Activated T-helper 1 cell treated with Interleukin-2 at 50 U/mL for 16 hours (primary cell): ENCODE measurements at places on chromosomes 16 and 17.

GRCh38 chr17:42509841-42510240 lies 26.2 kb upstream of the NAGLU start:
- no peak for DNase-seq

DNA sequence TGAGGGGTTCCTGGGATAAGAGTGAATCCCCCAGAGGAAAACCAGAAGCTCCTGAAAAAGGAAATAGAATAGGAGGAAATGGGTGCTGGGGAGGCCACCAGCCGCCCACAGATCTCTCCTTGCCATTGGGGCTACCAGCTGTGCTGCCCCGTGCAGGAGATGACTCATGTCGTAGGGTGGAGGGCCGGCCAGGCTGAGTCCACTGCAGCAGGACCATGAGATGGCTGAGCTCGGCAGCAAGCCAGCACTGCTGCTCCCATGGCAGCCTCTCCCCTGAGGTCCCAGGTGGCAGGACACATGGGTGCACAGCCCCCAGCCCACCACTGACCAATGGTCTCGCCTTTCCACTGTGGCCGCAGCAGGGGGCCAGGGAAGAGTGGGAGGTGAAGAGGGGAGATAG lies 95.5 kb downstream of the GNAO1 start:
- no peak for DNase-seq

DNA sequence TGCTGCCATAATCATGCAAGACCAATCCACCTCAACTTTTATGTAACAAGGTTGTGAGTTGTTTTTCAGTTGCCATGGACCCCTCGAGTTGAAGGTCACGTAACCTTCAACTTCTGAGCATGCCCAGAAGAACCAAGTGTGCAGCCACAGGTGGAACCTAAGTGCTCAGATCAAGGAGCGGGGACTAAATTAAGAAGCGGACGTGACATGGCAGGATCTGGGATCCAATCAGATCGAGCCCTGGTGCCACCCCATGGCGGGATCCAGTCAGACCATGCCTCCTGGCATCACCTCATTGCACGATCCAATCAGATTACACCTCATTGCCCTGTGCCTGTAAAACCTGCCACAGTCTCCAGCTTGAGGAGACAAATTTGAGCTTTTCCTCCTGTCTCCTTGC lies 204.5 kb upstream of the CDH5 start:
- no peak for DNase-seq

DNA sequence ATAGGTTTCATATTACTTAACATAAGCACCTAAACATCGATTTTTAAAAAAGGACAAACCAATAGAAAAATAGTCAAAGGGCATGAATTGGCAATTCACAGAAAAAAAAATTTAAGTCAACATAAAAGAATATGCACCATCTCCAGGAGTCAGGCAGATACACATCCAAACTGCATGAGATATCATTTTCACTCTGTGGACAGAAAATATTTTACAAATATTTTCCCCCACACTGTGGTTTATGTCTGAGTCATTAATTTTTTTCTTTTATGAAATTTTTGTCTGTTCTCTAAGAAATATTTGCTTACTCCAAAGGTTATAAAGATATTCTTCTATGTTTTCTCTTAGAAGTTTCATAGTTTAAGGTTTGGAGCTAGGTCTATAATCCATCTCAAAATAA lies 74.4 kb upstream of the DNAH17 start:
- no peak for DNase-seq

DNA sequence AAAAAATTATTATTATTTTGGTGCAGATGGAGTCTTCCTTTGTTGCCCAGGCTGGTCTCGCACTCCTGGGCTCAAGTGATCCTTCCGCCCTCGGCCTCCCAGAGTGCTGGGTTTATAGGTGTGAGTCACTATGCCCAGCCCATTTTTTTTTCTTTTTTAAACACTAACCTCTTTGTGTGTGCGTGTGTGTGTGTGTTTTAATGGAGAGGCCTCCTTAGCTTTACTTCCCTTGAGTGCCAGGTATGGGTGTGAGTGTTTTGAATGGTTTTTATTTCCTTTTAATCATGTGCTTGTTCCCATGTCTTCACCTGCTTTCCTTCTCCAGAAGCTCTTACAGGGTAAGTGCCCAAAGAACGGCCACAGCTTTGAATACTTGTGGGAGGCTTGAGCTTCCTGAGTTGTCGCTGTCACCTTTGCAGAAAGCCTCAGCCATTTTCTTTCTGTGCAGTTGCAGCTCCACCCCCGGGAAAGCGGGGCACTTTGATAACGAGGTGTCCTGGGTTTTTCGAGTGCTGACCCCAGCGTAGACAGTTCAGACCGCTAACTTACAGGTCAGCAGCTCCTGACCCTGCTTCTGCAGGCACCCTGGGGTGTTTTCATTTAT lies 22.6 kb downstream of the AKAP1 start:
- no peak for DNase-seq

DNA sequence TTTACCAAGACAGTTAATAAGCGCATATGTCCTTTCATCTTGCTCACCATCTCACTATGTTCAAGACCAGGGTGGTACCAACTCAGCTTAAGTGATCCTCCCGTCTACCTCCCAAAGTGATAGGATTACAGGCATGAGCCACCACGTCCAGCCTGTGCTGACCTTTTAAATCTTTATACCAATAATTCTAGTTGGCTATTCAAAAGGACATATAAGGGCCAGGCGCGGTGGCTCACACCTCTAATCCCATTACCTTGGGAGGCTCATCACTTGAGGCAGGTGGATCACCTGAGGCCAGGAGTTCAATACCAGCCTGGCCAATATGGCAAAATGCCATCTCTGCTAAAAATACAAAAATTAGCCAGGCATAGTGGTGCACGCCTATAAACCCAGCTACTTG lies 2.4 kb downstream of the CEP95 start:
- DNase-seq: no peak

GRCh38 chr17:4721203-4722135 lies 9.8 kb upstream of the MED11 start:
- no peak for DNase-seq

DNA sequence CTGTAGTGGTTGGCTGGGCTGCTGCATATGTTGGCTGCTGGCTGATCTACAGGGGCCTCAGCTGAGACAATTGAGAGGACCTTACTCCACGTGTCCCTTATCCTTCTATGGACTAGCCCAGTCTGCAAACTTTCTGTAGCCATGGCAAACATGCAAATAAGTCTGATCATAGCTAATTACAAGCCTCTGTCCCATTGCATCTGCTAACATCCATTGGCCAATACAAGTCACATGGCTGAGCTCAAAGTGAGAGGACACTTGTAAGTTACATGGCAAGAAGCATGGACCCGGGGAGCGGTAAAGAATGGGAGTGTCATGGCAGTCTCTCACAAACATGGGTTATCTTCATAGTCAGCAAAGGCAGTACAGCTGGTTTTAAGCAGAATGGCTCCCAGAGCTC lies 11.6 kb upstream of the IL4R start:
- DNase-seq: no peak

- DNase-seq: no peak
Observed at GRCh38 chr16:63188086-63188771, 1152.0 kb upstream of the CDH8 start.

- no peak for DNase-seq
Observed at GRCh38 chr17:22145605-22146178, 453.4 kb downstream of the KCNJ18 start.

DNA sequence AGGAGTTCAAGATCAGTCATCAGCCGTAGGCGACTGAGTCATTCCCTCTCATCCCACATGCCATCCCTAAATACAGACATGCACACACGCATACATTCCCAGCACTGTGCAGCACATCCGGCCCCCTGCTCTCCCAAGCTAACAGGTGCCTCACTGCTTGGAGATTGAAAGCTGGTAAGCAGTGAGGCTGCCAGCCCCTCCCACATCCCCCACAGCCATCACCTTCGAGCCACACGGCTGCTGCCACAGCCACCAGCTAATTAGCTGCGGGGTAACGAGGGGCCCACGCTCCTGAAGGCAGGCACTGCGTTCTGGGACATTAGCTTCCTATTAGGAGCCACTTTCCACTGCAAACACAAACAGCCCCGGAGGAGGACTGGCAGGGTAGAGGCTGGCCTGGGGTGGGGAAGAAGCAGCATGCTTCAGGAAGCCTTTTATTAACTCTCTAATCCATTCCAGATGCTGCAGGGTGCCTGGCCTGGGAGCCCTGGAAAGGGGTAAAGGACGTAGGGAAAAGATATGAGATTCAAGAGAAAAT lies 179.6 kb downstream of the CCT6B start:
- no peak for DNase-seq

- DNase-seq: no peak
Observed at GRCh38 chr16:50697881-50698767, 4.7 kb downstream of the NOD2 start.

DNA sequence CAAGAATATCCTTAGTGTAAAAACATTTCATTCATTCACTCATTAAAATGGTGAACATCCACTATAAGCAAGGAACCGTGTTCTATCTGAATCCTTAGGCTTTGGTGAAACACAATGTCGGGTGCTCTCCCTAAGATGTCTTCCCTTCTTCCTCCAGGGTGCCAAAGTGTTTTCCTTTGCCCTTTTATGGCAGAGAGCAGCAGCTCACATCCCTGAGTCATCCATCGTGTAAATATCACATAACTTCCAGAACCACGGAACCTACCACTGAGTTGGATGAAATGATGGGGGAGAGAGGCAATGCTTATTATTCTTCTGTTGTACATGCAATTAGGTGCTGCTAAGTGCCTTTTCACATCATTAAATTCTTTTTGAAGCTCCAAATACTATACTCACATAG lies 50.2 kb downstream of the DNAH3 start:
- no peak for DNase-seq

DNA sequence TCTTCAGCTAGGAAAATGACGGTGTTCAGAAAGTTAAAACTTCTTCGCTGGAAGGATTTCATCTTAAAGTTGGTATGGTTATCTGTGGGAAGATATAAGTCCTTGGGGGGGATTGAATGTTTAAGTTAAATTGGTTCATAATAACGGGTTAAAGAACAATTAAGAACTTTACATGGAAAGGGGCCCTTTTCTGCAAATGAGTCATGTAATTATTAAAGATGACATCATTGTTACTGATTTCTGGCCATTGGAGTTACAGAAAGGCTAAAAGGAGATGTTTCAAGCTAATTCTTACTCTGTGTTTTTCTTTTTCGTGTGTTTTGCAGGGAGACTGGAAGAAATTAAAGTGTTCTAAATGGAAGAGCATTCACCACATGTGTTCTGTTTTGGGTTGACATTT lies 20.6 kb upstream of the ABCA3 start:
- no peak for DNase-seq

DNA sequence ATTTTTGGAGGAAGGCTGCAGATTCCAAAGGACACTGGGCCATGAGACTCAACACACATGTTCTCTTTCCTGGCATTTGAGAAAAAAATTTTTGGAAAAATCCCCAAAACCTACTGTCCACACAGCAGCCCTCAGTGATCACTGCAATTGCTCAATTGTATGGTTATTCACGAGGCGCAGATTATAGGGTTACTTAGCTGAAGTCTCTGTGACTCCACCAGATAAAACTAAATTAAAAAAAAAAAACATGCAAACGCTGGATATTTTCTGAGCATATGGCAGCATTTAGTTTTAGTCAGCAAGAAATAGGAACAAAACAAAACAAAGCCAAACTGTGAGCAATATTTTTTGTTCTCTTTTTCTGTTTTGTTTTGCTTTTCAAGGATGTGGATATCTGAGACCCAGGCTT lies 83.8 kb upstream of the FAM20A start:
- DNase-seq: no peak

DNA sequence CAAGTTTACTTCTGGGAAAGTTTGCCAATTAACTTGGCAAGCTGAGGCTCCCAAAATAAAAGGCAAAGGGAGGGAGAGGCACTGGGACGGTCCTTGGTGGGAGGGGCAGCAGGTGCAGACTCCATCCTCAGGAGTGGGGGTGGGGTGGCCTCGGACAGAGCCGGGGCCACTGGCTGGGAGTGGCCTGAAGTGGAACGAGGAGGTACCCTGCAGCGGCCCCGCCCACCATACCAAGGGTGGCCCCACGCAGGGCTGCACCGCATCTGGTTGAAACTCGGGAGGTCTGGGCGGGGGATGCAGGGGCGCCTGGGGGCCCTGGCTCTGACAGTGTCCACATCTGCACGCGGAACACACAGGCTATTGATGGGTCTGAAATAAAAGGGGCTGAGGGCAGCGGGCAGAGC lies 42.4 kb upstream of the SLC38A10 start:
- DNase-seq: no peak

DNA sequence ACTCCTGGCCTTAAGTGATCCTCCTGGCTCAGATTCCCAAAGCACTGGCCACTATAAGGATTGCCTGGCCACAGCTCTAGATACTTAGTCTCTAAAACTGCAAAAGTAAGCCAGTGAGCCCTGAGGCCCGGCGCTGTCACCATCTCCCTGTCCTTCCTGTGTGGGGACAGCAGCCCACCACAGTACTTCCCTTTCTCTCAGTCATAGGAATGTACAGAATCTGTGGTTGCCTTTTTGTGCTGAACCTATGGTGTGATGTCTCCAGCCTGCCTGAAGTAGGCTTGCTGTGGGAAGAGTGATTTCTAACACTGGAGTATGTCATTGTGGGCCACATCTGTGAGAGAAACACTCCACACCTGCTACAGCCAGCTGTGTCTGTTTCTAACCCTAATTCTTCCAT lies 24.7 kb downstream of the NTAN1 start:
- no peak for DNase-seq

GRCh38 chr17:61611323-61611722 lies 20.3 kb upstream of the NACA2 start:
- DNase-seq: no peak
